ENCODE measurements at places on chromosomes 12 and 14.
A peak's percentile ranks its signal among the peaks of the same experiment; 100 is the strongest.

DNA sequence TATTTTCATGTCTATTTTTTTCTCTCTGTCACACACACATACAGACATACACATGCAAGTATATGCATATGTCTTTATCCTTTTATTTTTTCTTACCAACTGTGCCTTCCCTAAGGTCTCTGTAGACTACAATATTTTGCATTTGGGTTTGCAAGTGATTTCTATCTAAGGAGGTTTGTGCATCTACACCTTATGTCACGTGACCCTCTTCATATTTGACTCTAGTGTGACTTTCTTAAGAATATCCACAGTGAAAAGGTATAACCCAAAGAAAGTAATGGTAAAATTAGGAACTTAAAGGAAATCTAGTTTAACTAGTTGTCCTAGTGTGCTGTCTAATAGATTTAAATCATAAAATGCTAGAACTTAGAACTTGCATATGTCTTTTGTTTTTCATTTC lies 298.8 kb upstream of the LRIG3 start:
- no peak for DNase-seq

DNA sequence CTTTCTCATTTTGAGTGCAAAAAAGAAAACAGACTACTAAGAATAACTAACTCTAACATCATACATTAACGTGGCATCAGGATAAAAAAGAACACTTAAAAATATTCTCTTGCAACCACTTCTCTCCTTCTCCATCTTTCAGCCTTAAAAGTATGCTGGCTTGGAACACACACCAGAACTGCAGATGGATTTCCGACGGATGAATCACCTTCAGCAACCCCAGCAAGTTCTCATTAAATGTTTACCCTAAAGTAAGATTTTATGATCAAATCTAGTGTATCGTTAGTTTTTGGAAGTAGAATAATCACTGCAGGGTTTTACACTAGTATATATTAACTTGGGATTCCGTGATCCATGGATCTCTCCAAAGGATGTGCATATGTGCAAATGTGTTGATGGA lies 1.2 kb downstream of the NEK9 start:
- DNase-seq, result no peak

- peak; percentile 97 for DNase-seq
Observed at GRCh38 chr12:4030929-4031702, 157.9 kb upstream of the PARP11 start.

DNA sequence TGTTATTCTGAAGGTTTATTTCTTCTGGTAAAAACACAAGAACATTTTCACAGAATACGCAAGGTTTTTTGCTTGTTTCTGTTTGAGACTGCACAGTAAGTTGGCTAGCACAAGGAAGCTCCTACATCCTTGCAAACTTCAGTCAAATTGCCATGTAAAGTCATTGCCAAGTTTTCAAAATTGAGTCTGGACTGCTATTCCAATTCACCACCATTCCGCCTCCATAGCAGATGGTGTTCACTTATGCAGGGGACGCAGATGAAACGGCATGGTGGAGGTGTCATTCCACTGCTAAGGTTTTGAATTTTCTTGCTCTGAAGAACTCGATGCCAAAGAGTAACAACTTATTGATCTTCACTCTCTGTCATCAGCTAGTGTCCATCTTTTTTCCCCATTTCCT lies 303.9 kb upstream of the SYT1 start:
- DNase-seq, result no peak

- DNase-seq, result peak; percentile 80
Observed at GRCh38 chr14:76955575-76956315, 72.8 kb downstream of the IRF2BPL start.

DNA sequence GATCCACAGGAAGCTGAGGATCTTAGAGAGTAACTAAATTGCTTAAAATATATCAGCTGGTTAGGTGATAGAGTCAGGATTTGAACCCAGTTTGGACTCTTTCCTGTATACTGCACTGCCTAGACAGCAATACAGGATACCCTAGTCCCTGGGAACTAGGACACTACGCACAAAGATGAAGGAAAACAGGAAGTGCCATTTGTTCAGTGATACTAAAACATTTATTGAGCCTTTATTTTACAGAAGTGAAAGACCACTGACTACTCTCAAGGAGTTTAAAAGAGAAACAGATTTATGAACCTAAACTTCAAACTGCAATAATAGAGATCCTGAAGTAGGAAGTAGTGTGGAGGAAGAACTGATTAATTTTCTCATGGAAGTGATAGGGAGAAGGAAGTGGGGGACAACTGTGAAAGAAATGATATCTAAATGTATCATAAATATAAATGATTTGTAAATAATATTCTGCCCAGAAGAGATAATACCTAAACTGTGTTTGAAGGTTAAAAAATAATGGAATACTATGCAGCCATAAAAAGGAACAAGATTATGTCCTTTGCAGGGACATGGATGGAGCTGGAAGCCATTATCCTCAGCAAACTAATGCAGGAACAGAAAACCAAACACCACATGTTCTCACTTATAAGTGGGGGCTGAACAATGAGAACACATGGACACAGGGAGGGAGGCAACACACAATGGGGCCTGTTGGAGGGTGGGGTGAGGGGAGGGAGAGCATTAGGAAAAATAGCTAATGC lies 18.2 kb downstream of the MSRB3 start:
- DNase-seq, result no peak

DNA sequence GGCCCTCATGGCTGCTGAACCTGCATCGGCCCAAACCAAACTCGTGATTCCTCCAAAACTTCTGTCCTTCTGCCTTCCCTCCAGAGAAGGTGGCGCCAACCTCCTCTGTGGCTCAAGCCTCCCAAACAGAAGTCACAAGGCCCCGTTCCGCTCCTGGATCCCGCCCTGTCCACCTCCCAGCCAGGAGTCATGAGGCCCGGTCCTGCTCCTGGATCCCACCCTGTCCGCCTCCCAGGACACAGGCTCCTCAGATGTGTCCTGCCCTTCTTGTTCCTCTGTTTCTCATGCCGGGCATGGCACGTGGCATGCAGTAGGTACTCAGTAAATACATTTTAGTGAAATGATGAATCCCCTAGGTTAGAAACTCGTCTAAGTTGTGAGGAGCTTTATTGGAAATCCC lies 94.2 kb upstream of the SFSWAP start:
- DNase-seq, result no peak

DNA sequence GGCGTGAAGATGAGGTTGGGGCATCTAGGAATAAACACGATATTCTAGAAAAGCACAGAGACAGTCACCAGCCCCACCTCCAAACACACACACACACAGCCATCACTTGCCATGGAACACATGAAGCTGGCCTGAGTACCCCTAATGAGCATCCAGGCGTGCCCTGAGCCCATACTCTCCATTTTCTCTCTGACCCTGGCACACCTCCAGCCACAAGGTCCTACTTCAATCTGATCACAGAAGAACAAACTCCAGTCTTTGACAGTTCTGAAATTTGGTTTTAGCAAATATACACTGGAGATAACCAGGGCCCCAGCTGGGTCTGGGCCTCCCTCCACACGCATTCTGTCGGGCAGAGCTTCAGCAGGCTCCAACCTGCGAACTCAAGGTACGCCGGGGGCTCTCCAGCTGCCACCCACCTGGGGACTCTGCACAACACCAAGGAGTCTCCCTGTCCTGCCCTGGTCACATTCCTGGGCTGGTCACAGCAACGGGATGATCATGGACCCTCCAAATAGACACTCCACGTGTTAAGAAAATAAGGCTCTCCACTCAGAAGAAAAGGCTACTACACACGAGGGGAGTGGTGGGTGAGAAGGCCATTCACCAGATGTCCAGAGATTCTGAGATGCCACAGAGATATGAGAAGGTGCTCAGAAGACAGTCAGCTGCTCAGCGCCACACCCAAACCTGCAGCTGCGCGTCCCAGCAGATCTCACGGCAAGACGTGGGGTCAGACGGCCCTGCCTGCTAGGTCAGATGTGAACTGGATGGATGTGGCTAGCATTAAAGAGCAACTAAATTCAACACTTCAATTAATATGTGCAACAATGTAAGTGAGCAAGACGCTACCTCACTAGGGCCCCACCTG lies 57.0 kb upstream of the PNMA1 start:
- DNase-seq, result no peak

GRCh38 chr12:65392491-65392890 lies 114.0 kb downstream of the MSRB3 start:
- no peak for DNase-seq

All from ascending aorta (tissue), 2 donors.